Breast epithelium (tissue), 4 donors: ENCODE measurements at places on chromosomes 4 and X. TPM values are rescaled to one million over a fixed set of nuclear protein-coding genes. Genes with fewer than 3 reads are reported as not detected.

- DNase-seq = no peak
Observed at GRCh38 chr4:152618971-152619370, 60.8 kb downstream of the TMEM154 start.

Gene PDGFC
- total RNA-seq = 59.7 TPM

Gene BMPR1B
- 0.64 TPM for total RNA-seq

DNA sequence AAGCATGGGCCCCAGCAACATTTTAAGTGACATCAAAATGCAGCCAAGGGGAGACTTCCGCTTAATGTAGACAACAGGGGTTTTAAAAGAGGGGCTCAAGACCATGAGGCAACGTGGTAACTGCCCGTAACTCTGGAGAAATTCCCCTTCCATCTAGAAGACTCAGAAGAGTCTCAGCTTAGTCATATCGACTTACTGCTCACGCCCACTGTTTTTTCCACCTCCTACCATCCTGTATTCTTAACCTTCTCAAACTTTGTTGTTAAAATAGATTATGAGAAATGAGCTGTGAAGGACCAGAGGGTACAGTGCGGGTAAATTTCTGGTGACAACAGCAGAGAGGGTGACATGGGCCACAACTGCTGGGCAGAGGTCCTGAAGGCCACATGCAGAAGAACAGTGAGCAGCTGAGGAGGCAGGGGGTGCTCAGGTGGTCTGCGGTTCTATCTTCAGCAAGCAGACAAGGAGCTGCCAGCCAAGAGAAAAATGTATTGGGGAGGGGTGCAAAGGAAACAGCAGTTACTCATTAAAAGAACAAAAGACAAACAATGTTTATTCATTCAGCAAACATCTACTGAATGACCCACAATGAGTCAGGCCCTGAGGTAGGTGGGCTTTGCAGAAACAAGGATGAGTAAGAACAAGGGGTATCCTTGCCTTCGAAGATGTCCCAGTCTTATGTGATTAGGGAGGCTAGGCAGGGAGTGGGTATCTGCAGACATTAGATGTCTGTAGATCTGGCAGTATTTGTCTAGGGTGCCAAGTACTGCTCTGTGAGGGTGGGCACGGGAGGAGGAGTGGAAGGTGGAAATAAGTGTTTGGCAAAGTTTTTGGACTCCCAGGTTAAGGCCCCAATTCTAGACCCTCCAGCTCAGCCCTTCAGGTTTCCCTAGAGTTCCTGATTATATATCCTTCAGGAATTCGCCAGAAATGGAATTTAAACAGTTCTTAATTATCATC, 175.3 kb downstream of the TSPAN5 start:
- no peak for DNase-seq

DNA sequence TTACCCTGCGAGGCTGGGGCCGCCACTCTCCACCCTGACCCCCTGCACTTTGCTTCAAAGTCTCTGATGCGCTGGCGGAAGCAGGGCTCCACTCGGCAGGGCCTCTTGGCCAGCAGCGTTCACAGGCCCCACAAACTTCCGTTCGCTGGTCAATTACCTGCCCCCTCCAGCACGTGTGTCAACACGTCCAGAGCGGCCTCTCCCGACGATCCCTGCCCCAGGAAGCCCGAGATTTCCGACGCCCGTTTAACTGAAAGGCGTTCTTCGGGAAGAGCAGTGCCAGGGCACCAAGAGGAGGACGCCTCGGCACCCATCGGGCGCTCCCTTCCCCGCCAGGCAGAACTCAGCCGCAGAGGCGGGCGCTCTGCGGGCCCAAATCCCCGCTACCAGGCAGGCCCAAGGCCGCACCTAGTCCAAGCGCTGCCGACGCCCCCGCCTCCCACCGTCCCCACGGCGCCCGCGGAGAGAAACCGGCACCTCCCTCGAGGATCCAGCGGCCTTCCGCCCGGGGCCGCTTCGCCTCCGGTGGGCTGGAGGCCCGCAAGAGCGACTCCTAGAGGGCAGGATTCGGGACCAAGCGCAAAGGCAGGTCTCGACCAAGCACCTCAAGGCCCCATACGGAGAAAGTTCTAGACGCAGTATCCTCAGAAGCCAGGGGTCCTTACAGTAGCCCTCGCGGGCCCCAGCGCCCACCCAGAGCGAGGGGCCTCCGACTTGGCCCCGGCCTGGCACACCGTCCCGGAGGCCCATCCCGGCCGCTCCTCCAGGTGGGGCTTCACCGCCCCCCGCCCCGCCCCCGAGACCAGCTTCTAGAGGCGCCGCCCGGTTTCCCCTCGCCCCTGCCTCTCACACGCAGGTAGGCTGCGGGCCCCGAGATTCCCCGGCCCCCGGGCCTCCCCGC, 586 bp downstream of the BCAP31 start:
- no peak for DNase-seq

DNA sequence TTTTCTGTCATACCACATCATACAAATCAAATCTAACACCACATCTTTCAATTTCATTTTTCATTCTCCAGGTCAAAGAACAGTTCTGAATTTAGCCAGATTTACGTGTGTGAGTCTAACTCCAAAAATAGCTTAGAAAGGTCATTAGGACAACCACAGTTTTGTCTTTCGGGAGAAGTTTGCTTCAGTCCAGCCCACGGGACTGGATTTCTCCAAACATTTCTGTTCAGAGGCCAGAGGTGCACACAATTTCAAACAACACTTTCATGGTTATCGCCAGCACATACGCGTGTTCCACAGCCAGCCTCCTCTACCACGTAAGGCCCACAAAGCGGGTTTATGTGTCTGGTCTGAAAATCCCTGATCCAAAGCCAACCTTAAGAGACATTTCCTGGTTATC, 65.9 kb downstream of the VEGFC start:
- no peak for DNase-seq

DNA sequence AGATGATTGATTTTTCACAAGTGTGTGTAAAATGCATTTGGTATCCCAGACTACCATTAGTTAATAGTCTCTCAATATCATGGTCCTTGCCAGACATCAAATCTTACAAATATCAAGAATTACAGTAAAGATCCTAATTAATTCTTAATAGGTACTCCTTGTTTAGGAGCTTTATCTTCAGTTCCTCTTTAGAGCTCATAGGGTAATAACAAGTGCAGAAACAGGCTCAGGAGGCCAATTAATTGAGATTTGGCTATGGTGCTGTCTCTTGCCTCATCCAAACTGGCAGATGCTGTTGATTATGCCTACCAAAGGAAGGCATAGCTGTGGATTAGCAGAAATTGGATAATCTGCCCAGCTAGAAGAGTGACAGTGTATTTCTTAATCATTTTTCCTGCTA, 6.9 kb downstream of the MTMR1 start:
- DNase-seq = no peak

GRCh38 chr4:105483840-105484239, 10.0 kb upstream of the PPA2 start:
- DNase-seq = no peak

Gene AMBN
- not detected for total RNA-seq

Gene SLITRK4
- 76.3 TPM for total RNA-seq

GRCh38 chrX:132842460-132843238, 115.8 kb downstream of the HS6ST2 start:
- DNase-seq = no peak

Gene GC
- total RNA-seq = not detected
